ENCODE measurements at places on chromosomes 11 and 22.

DNA sequence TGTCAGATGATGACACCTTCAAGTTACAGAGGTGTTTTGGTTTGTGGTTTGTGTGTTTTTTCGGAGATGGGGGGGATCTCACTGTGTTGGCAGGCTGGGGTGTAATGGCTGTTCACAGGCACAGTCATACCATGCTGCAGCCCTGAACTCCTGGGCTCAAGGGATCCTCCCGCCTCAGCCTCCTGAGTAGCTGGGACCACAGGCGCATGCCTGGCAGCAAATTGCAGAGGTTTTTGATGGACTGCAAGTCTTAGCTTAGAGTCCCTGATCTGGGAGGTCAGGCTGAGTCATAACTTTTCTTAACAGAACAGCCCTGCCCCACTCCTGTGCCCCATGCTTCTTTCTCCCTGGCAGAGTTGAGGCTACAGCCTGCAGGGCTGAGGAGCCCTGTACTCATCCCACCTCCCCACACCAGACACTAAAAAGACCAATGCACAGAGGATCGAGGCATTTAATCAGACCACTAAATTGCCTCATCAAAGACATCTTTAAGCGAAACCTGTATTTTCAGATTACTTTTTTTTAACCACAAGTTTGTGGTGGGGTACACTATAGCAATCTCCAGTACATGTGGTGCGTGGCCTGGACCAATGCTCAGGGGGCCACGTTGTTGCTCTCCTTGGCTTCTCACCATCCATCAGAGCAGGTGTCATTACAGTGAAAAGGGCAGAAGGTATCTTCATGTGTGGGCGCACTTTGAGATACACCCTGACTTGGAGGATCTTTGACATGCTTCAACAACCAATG, 17.1 kb upstream of the ADORA2A start:
- DNase-seq: no peak

- DNase-seq: no peak
Observed at GRCh38 chr11:70715166-70715951, 317.0 kb downstream of the CTTN start.

- DNase-seq: peak; percentile 1
Observed at GRCh38 chr11:124672536-124673215, 863 bp downstream of the SIAE start.

DNA sequence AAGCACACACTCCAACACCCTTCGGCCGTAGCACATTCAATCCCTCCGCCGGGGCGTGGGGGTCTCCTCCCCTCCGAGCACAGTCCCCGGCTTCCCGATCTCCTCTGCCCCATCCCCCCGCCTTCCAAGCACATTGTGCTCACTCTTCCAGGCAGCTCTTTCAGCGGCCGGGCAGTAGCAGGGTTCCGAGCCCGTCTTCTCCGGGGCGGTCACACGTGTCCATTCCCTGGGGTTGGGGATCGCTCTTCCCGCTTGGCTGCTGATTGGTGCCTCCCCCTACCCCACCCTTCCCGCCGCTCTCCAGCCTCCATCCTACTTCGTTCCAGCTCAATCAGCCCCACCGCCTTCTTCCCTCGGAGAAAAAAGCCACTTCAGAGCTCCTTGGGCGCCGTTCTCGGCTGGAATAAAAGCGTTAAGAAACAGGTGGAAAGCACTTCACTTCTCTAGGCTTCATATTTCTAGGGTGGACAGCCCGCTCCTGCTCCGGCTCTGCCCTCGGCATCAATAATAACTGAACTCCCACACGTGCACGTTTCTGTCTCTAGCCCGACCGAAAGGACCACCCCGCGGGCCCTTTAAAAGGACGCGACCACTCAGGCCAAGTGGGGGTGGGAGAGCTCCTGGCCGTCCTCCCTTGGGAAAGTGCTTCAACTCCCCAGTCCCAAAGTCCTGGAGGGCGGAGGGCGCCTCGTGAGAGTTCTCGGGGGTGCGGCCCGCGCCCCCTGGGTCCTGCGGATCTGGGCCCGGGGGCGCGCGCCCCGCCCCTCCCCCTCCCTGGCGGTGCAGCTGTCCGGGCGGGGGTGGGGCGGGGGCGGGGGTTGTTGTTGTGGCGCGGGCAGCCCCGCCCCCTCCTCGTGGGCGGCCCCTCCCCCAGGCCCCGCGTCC, 464 bp upstream of the CECR2 start:
- no peak for DNase-seq

GRCh38 chr11:88068848-88069554, 106.2 kb downstream of the RAB38 start:
- no peak for DNase-seq

DNA sequence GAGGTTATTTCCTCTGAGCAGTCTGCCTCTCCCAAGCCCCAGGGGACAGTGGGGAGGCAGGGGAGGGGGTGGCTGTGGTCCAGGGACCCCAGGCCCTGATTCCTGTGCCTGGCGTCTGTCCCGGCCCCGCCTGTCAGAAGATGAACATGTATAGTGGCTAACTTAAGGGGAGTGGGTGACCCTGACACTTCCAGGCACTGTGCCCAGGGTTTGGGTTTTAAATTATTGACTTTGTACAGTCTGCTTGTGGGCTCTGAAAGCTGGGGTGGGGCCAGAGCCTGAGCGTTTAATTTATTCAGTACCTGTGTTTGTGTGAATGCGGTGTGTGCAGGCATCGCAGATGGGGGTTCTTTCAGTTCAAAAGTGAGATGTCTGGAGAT, 3.1 kb downstream of the PIM3 start:
- DNase-seq: no peak

- DNase-seq: no peak
Observed at GRCh38 chr11:76329983-76330382, 50.9 kb downstream of the THAP12 start.

GRCh38 chr11:75792997-75793800, 21.8 kb upstream of the UVRAG start:
- DNase-seq: no peak

- DNase-seq: no peak
Observed at GRCh38 chr11:131146827-131147490, 223.5 kb upstream of the NTM start.

- no peak for DNase-seq
Observed at GRCh38 chr11:121554552-121554951, 101.8 kb upstream of the SORL1-AS1 start.

DNA sequence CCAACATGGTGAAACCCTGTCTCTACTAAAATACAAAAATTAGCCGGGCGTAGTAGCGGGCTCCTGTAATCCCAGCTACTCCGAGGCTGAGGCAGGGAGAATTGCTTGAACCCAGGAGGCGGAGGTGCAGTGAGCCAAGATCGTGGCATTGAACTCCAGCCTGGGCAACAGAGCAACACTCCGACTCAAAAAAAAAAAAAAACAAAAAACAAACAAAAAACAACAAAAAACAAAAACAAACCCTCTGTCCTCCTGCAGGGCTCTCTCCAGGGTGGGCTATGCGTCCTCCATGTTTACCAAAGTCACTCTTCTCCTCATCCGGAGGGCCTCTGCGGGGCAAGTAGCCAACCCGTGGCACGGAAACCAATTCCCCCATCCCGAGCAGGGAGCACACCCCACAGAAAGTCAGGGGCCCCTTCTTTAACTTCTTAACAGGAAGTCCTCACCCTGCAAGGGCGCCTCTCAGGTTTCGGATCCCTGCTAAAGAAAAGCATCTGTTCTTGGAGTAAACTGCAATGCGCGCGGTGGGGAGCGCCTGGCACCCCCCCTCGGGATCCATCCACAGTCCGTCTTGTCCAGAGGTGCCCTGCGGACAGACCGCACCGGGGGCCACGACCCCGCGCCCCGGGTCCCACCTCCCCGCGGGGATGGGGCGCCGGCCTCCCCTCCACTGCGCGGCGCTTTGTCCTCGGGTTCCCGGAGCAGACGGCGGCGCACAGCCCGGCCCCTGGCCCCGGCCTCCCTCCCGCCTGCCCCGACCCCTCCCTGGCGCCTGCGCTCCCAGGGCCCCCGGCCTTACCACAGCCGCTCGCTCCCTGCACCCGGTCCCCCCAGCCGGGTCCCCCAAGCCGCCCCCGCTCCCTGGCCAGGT, 712 bp downstream of the CERK start:
- DNase-seq: peak; percentile 59

DNA sequence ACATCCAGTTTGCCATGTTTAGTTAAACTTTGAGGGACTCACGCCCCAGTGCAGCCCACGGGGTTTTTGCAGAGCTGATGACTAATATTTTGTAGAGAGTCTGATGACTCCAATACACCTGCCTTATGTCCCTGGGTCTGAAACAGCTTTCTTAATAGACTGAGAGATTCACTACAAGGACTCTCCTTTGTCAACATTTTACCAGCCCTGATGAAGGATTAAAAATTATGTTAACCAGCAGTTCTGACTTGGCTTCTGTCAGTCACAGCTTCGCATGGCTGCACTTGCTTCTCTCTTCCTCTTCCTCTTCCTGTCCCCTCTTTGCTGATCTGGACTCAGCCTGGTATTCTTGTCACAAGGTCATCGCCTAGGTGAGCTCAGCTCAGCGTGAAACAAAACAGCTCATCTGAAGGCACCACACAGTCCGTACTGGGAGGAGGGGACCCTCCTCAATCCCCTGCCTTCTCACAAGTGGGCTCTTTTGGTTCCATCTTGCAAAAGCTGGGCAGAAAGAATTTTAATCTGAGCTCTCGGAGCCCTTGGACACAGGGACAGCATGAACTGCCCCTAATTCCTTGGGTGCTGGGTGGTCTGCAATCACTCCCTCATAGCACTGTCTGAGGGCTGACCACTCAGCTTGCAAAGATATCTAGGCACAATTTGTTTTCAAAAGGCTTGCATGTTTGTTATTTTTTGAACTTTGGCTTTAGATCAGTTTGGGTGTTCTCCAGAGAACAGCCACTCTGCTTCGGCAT, 38.1 kb upstream of the POU2AF1 start:
- DNase-seq: no peak

DNA sequence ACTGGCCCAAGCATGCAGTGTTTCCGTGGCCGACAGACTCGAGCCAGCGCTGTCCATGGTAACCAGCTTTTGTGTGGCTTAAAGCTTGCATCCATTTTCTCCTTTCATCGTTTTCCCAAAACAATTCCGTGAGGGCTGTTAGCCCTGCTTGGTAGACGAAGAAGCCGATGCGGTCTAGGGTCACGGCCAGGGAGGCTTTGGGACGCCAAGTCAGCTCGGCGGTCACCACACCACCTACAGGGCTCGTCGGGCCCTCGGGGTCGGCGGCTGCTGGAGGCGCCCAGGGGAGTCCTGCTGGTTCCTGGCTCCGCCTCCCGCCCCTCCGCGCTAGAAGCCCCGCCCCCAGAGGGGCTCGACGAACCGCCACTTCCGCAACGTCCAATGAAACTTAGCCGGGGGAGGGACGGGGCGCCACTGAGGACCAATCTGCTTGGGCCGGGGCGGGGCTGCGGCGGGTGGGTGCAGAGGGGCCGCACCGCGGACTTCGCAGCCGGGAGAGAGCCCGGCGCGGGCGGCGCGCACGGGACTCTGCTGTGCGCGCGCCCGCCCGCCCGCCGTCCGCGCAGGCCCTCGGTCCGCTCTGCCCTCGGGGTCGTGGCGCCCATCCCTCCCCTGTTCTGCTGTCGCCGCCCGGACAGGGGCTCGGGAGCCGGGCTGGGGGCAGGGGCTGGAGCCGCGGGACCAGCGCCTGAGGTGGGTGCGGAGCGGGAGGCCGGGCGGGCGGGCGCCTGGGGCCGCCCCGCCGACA, at the start of gene TIGD3:
TIGD3 (plus strand) TSS at position 487 of the 748 bp plus-strand sequence. CDS start 1,058 bp downstream, outside the sequence.
- peak; percentile 98 for DNase-seq

GRCh38 chr11:45751430-45751829, 53.5 kb upstream of the SLC35C1 start:
- DNase-seq: no peak

- peak; percentile 69 for DNase-seq
Observed at GRCh38 chr22:29205594-29206371, at the start of gene EMID1. EMID1 (plus strand) TSS chr22:29205896; CDS start chr22:29206039, 143 bp downstream.

- DNase-seq: no peak
Observed at GRCh38 chr11:46332568-46333393, 14.5 kb upstream of the DGKZ start.

DNA sequence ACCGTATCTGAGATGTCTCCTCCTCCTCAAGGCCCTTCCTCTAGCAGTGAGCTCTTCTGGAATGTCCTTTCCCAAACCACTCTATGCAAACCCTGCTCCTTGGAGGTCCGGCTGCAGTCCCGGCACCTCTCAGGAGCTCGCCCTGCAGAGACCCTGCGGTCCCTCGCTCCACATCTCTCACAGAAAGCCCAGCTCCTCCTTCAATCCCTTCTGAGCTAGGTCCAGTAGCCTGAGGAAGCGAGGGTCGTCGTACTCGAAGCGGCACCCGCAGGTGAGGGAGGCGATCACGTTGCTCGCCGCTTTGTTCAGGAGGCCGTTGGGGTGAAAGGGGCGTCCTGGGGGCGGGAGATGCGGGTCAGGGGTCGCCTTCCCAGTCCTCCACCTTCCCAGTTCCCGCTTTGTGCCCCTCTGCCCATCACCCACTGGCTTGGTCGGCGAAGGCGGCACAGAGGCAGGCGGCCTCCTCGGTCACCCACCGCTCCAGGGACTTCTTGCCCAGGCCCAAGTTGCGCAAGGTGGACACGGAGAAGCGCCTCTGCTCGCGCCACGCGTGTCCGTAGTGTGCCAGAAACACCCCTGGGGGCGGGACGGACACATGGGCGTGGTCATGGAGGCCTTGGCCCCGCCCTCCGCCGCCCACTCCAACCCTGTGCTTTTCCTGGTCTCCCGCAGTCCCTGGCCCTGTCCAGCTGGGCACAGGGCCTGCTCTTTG, 21.5 kb upstream of the CYP2D6 start:
- DNase-seq: no peak
